ENCODE measurements at places on chromosomes 1 and 21.

DNA sequence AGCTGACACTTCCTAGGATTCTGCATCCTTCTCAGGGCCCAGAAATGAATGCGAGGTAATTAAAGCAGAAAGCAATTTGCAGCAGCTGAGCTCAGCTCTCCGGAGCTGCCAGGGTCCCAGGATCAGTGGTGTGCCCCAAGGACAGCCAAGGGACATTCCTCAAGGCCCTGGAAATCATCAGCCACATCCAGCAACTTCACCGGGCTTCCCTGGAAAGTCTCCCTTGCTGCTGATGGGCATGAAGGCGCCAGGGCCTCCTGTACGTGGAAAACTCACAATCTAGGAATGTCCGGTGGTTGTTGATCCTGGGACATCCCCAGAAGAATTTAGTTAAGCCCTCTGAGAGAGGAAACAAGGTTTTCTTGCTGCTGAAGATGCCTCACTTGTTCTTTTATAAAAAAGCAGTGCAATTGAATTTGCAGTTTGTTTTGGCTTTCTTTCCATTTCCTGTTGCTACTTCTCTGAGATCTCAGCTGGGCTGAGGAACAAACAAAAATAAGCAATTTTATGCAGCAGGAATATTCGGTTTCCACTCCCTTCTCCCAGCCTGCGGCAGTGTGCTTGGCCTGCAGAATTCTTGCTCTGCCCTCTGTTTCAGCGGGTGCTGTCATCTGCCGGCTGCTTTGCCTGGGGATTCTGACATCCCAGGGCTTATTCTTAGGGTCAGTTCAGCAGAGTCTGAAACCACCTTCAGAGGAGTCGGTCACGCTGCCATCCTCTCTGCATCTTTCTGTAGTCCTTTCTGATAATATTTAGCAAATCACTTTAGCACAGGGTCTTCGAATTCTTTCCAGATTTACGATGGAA, 85.9 kb downstream of the TCP10L start:
- no peak for DNase-seq

DNA sequence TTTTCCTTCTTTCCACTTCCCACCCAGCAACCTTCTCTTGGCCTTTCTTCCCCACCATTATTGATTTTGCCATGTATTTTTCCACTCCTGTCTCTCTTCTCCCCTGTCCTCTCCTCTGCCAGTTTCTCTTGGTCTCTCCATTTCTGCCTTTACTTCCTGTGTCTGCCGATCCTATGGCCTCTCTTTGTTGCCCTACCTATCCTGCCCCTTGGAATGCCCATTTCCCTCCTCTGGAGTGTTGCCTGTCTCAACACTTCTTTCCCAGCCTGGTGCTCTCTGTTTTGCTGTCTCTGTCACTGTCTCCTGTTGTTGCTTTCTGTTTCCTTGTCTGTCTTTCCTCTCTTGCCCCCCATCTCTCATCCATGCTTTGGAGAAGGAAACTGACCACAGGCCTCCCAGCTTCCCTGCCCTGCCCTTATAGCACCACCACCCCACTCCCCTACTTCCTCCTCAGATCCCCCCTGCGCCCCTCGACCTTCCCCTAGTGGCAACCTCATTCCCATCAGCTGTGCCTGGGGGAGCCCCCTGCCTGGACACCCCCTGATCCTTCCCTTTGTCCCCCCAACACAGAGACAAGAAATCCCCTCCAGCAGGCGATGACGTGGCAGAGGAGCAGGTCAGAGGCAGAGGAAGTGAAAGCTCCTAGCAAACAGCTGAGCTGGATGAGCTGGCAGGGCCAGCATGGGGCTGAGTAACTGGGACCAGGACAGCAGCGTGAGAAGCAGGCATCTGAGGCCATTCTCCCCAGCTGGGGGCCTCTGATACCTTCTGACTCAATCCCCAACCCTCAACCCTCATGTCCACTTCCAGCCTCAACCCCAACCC, 6.6 kb upstream of the ETV3L start:
- DNase-seq = peak; percentile 70

GRCh38 chr1:209850342-209850979, 22.7 kb downstream of the UTP25 start:
- DNase-seq = peak; percentile 23

- DNase-seq = no peak
These were observed 9.7 kb upstream of the HYI start for GRCh38 chr1:43463479-43463878.

- no peak for DNase-seq
These were observed 54.9 kb downstream of the PATJ start for GRCh38 chr1:61797045-61797755.

GRCh38 chr1:43493661-43494450, 36.8 kb upstream of the PTPRF start:
- DNase-seq = no peak

DNA sequence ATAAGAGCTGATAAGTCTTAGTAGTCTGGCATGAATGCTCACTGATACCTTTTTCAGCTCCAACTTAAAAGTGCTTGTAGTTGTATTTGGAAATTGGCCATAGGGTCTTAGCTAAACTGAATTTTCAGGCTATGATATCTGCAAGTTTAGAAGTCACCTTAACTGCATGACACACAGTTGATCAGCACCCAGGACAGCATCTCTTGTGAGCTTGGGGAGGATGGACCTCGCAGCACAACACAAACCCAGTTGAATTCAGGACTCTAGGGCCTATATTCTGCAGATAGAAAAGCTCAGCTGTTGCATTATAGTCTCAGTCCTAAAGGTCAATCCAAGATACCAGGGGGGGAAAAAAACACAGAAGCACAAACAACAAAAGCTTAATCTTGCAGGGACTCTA, 394.3 kb downstream of the KCNH1 start:
- DNase-seq = no peak

- no peak for DNase-seq
These were observed 148.2 kb downstream of the PRDM16 start for GRCh38 chr1:3217181-3217641.

DNA sequence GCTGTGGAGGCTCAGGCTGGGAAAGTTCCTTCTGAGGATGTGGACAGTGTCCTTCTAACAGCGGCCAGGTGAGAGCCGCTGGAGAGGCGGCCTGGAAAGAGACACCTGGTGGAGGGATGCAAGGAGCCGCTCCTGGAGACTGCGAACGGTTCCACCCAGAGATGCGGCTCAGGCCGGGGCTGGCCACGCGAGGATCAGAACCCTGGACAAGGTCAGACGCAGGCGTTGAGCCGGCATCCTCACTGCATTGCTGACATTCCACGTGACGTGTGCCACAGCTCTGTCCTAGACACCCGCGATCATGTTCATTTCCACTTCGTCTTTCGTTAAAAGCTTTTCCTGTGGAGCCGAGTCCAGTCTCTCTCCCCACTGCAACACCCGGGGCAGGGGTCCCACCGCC, 28.8 kb downstream of the CFAP74 start:
- DNase-seq = no peak

- no peak for DNase-seq
These were observed 284.2 kb downstream of the ZNF648 start for GRCh38 chr1:181777286-181777685.

DNA sequence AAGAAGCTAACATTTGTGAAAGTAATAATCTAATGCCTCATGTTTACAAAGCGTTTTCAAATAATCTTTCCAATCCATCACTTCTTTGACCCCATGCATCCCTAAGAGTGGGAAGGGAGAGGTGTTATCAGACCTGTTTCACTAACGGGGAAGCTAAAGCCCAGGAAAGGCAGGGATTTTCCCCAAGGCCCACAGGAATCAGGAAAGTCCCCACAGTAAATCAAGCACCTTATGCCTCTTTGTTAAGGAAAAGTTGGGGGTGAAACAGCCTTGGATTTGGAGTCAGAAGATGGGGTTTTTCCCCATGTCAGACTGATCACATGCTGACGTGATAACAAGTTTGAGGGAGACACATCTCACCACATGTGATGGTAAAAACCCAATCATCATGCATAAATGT, 20.0 kb upstream of the ANGPTL7 start:
- DNase-seq = no peak

GRCh38 chr1:152513081-152513480, 1.2 kb upstream of the CRCT1 start:
- DNase-seq = no peak

GRCh38 chr1:115842948-115843347, 2.0 kb upstream of the NHLH2 start:
- DNase-seq = no peak

GRCh38 chr1:182552527-182552926, 36.5 kb downstream of the RNASEL start:
- no peak for DNase-seq

- DNase-seq = no peak
These were observed 101.2 kb downstream of the GLIS1 start for GRCh38 chr1:53637511-53638359.

GRCh38 chr1:39148942-39149341, 55.6 kb upstream of the MACF1 start:
- no peak for DNase-seq

DNA sequence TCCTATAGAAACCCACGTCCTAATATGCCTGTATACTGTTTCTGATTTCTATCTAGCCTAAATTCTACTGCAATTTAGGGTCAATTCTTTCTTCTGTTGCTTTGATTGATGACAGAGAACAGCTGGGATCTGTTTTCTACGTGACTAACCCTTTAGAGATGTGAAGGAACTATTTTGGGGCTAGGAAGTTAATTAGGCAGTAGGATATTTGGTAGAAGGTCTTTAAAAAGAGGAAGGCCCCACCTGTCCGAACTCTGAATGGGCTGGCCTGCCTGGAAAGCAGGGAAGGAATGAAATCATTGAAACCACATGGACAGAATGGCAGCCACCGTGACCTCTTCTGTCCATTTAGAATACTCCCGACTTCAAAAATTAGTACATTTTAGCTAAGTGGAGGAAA, 21.0 kb downstream of the EIF2D start:
- DNase-seq = no peak

DNA sequence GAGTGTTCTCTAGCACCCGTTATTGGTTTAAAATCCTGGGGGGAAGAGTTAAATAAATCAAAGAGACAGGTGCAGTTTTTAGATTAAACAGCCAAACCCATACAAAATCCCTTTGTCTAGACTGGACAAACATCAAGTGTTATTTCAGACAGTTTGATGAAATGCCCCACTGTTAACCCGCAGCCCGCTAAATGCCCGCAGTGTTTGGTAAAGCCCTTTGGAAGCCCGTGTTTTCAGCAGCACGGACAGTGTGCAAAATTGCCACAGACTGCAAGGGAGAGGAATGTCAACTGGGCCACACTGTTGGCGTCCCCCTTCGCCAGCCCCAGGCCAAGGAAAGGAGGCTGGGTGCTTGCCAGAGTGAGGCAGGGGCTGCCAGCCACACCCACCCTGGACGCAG, 26.6 kb downstream of the AJAP1 start:
- no peak for DNase-seq

- no peak for DNase-seq
These were observed 21.6 kb downstream of the ZNF684 start for GRCh38 chr1:40553017-40553416.

GRCh38 chr1:2260917-2261316, 32.8 kb downstream of the SKI start:
- DNase-seq = no peak

DNA sequence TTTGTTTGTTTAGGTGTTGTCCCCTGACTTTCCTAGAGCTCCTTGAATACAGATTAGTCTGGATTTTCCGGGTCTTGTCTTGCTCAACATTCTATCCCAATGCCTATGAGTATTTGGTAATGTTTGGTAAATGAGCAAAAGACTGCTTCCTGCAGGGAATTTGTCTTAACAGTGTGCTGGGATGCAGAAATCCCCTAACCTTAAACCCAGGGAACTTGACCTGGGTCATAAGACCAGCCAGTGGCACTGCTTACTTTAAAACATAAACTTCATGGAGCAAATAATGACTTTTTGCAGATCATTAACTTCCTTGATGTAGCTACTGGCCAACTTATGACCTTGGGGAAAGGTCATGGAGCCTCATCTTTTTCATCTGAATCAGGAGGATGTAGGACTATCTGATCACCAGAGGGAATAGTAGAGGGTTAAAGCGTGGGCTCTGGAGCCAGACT, 27.2 kb downstream of the TCEANC2 start:
- DNase-seq = no peak

DNA sequence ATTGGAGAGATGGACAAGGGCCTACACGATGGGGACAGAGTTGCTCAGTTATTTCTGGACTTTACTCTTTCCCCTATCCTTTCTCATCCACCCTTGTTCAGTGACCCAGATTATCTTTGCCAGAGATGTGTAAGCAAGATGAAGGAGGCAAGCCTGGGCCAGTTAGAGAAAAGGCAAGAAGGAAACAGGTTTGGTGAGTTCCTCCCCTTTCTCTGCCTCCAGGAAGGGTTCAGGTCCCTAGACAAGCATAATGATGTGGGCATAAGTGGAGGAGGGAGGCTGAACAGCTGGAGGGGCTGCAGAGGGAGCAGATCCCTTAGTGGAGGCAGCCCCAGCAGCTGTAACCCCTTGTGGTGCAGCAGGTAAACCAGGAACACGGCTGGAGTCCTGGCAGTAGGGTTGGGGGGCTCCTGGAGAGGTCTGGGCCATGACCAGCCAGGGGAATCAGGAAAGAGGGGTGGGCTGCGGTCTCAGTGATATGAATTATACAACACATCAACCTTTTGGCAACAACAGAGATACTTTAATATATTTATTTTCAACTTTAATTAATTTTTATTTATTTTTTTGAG, 9.2 kb upstream of the CDC42 start:
- no peak for DNase-seq

DNA sequence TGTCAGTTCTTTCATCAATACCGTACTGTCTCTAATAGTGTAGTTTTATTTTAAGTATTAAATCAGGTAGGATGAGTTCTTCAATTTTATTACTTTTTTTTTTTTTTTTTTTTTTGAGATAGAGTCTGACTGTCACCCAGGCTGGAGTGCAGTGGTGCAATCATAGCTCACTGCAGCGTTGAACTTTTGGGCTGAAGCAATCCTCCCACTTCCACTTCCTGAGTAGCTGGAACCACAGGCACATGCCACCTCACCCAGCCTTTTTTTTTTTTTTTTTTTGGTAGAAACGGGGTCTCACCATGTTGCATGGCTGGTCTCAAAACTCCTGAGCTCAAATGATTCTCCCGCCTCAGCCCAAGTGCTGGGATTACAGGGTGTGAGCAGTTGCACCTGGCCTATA, 44.3 kb downstream of the INAVA start:
- no peak for DNase-seq

DNA sequence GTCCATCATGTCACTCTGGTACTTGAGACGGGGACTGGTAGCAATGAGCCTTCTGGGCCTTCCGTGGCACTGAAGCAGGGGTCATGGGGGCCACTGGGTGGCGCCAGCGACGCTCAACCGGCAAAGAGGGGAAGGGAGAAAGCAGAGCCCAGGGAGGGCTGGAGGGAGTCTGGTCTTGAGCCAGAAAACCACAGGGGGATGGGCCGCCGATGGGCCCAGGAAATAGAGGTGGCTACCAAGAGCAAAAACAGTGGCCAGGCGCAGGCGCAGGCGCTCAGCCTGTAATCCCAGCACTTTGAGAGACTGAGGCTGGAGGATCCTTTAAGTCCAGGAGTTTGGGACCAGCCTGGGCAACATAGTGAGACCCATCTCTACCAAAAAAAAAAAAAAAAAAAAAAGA, 21.8 kb downstream of the EXOC8 start:
- DNase-seq = peak; percentile 16

- no peak for DNase-seq
These were observed 69.2 kb downstream of the SCCPDH start for GRCh38 chr1:246793356-246793896.

GRCh38 chr1:199909137-199909536, 118.4 kb upstream of the NR5A2 start:
- DNase-seq = no peak

GRCh38 chr21:35932232-35932911, 128.0 kb downstream of the SETD4 start:
- peak; percentile 9 for DNase-seq

Measured in GM12892 (cell line).